ENCODE measurements at places on chromosomes 3 and 15.

GRCh38 chr3:89025185-89025584, 82.2 kb upstream of the EPHA3 start:
- DNase-seq, result no peak

- no peak for DNase-seq
These were observed 14.5 kb upstream of the CCR1 start for GRCh38 chr3:46222435-46223161.

DNA sequence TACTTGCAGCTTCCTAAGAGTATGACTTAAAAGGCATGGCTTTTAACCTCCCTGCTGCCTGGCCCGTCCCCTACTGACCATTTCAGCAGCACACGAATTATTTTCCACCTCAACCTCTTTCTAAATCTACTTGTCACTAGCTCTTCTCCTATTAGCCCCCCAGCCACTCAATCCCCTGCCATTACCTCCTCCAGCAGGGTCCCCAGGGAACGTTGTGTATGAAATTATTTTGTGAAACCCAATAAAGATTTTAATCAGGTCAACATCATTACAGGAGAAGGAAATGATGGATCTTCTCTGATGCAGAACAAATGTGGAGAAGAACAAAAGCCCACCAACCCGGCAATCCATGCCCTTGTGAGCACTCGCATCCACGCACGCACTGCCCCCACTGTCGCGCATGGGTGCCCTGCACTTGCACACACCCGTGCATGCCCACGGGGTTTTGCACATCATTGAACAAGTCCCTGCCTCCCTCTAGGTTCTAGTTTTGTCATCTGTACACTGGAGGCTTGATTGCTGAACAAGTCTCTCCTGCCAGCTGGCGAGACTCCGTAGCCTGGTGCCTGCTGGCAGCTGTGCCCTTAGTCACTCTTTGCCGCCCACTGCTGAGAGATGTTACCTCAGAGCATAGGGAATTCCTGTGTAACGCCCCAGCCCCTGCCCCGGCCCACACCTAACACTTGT, 51.6 kb downstream of the LINGO1 start:
- no peak for DNase-seq

DNA sequence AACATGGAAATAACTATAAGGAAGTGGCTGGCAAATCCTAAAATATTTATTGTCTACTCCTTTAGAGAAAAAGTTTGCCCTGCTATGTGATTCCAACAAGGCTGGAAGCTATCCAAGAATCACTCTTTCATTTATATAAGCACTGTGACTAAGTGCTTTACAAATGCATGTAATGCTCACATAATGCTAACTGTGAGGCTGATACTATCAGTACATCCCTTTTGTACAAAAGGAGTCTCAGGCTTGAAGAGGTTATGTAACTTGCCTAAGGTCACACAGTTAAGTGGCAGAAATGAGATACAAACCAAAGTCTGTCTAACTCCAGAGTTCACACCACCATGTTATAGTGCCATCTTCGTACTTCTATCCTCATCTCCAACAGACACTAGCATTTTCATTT, 17.0 kb downstream of the TOPBP1 start:
- no peak for DNase-seq

DNA sequence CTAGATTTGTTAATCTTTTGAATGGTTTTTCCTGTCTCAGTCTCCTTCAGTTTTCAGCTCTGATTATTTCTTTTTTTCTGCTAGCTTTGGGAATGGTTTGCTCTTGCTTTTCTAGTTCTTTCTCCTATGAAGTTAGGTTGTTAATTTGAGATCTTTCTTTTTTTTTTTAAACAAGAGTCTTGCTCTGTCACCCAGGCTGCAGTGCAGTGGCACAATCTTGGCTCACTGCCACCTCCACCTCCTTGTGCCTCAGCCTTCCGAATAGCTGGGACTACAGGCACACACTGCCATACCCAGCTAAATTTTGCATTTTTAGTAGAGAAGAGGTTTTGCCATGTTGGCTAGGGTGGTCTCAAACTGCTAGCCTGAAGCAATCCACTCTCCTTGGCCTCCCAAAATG, 56.7 kb downstream of the UQCC5 start:
- no peak for DNase-seq

DNA sequence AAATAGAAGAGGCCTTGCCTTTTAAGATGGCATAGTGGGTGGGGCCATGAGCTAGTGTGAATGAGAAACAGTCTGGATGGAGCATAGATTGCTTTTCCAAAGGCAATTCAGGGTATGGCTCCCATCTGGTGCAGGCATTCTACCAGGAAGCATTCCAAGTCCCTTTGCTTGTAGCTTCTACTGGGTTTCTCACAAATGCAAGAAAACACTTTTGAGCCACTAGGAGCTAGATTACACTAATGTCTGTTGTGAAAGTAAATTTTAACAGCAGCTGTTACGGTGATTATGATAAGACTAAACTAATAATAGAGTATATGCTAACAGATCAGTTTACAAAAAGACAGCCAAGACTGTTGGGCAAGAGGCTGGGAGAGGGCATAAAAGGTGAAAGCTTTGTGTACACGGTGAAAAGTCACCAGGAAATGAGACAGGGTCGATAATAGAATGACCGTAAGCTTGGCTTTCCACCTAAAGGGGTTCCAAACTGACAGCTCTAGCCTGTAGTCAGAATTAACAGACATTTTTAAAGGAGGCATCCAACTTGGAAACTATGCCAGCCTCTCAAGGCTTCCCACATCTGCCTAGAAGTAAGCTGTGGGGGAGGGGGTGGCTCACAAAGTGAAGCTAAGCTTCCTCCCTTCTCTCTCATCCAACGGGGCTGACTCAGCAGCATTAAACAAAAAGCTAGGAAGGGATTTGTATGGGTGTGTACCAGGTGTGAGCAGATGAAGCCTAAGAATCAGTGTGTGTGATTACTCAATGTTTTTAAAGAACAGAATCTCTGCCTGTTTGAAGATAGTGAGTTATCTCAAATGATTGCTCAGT, 61.1 kb upstream of the GPD1L start:
- no peak for DNase-seq

- DNase-seq, result no peak
These were observed 71.1 kb downstream of the LYZL4 start for GRCh38 chr3:42339321-42339720.

DNA sequence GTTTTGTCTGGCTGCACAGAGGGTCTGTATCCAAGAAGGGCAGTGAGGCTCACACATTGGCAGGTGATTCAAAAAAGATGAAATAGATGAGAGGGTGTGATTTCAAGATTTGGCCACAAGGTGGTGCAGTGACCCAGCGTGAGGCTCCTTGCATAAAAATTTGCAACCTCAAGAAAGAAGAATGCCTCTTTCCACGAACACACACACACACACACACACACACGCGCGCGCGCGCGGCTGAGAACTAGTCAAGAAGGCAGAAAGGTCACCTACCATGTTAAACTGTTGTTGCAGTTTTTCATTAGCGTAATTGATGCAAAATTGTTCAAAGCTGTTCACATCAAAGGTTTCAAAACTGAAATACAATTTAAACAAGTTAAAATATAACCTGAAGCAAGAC, 39.2 kb downstream of the MYO5C start:
- DNase-seq, result peak; percentile 87

DNA sequence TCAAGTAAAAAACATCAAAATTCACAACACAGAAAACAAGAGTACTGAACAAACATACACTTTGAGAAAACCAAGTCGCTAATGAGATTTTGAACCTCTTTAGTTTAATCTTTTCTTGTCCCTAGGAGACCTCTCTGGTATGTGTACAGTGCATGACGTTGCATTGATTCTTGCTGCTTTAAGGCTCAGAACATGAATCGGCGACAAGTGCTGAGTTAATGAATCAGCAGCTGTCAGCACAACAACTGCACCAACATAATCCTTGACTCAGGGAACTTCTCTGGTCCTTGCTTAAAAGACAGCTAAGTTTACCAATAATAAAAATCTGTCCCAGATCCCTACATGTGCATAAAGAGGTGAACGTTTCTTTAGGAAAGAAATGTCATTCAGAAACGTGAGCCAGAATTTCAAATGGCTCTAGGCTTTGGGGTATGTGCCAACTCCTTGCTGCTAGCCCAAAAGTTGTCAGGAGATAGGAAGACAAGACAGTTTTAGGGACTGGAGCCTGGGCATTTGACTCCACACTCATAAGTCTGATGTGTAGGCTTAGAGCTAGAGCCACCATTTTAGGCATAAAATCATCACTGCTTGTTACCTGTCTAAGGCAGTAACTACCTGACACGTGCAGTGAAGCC, 86.9 kb downstream of the IL5RA start:
- DNase-seq, result no peak

DNA sequence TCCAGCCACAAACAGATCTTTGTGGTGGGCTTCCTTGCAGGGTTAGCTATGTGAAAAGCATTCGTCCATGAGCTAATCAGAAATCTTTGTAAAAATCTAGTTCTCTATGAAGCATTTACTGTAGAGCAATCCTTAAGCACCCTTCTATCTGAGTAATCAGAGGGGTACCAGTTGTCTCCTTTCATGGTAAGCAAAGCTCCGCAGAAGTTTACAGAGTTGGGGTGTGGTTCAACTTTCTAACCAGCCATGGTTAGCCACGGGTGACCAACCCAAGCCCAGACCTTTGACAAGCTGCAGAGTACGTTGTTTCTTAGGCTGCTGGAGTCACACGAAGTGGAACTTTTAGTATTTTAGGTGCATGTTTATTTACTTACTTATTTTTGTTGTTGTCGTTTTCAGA, 77.4 kb downstream of the FLNB start:
- DNase-seq, result no peak

DNA sequence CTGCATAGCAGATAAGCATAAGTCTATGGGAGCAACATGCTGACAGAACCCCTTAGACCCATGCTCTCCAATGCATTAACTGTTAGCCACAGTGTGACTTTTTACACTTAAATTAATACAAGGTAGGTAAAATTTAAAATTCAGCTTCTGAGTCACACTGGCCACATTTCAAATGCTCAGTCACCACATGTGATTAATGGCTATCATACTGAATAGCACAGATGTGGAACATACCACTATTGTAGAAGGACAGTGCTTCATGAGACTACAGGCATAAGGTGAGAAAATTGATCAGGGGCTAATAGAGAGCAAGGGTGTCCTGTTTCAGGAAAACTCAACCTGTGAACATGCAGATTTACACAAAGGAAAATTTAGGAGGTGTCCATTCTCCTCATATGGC, 357.0 kb upstream of the SEMA6D start:
- DNase-seq, result no peak

DNA sequence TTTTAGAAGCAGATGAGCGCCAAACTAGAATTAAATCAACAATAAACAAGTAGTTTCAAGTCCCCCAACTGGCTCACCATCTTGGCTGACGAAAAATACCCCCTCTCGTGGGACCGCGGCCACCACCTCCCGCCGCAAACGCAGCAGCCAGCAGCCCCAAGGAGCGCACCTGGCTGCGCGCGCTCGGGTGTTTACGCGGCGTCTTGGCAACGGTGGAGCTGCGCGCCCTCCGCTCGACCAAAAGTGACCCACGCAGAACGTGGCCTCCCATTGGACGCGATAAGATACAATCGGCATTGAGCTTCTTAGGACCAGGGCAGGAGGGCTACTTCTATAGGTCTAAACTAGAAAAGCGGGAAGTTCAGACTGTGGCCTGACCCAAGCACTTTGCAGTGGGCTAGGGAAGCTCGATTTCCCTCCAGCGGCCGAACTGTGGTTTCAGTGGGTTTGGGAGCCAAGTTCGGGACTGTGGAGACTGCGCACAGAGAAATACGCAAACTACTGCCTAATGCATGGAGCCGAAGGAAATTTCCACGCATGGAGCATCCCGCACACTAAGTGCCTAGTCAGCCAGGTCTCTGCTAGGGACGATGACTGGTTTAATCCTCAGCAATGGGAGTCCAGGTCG, at the start of gene MNS1:
TSS of gene MNS1 (minus strand) at position 245 of the 628 bp plus-strand sequence. CDS start at position 80, 165 bp downstream.
- DNase-seq, result peak; percentile 32

- no peak for DNase-seq
These were observed 86.6 kb upstream of the AGBL1 start for GRCh38 chr15:85993116-85993515.

DNA sequence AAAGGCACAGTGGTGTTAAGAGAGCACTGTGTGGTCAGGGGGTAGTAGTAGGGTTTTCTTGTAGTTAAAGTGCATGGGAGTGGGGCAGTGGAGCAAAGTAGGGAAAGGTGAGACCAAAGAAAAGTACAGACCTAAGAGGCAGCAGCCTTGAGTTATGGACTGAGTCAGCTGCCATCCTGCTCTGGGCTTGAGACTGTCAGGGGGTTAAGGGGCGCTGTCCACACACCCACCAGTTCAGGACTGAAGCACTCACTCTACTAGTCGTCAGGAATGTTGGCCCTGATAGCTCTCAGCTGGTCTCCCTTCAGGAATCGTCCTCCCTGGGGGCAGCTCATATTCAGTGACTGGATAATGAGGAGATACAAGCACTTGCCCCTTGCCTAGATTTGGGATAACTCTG, 7.9 kb downstream of the CCR4 start:
- DNase-seq, result no peak

DNA sequence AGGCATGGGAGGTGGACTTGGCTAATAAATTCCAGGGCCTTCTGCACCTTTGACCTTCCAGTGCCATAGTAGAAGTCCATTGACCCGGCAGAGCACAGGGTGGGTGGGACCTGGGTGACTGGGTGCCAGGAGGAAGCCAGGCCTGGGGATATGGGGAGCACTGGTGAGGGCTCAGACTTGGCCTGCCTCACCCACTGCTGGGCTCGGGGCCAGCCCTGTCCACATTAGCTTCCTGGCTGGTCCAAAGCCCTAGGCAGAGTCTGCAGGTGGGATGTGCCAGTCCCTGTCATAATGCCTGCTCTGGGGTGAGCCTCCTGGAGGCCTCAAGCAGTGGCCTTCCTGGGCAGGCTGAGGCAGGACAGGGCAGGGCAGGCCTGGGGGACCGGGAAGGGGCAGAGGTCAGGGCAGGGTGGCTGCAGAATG, 38.1 kb upstream of the CHRNB4 start:
- DNase-seq, result no peak

GRCh38 chr3:36695113-36695768, 69.1 kb downstream of the DCLK3 start:
- no peak for DNase-seq

DNA sequence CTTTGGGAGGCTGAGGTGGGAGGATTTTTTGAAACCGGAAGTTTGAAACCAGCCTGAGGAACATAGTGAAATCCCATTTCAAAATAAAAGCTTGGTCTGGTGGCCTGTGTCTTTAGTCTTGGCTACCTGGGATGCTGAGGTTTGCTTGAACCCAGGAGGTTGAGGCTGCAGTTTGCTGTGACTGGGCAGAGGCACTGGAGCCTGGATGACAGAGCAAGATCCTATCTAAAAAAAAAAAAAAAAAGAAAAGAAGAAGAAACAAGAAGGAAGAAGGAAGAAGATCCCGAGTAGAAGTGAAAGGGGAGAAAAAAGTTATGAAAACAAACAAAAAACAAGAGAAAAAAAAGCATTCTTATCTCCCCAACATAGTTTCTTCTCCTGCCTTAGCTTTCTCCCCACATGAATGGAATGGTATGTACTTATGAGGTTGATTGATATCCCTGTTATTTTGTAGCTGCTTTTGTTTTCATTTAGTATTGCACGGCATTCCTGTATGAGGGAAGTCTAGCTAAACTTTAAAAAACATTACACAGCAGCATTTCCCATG, 42.4 kb downstream of the TMEM40 start:
- DNase-seq, result no peak

- DNase-seq, result peak; percentile 47
These were observed 1.9 kb downstream of the TBL1XR1 start for GRCh38 chr3:177195242-177195991.

- DNase-seq, result no peak
These were observed 21.6 kb downstream of the PLA2G4B start for GRCh38 chr15:41860049-41860828.
